ENCODE measurements at places on chromosomes 2 and 18.

- no peak for DNase-seq
Observed at GRCh38 chr18:74789078-74789477, 191.4 kb downstream of the ZNF407 start.

- DNase-seq: no peak
Observed at GRCh38 chr18:24631243-24632025, 171.0 kb downstream of the HRH4 start.

GRCh38 chr2:2887772-2888387 is 489.7 kb downstream of the EIPR1 start:
- DNase-seq: no peak

- no peak for DNase-seq
Observed at GRCh38 chr2:180412219-180412618, 405.1 kb upstream of the CWC22 start.

- no peak for DNase-seq
Observed at GRCh38 chr2:242030858-242031257, 161.3 kb downstream of the RTP5 start.

All from RKO (cell line).